ENCODE measurements at places on chromosomes 6 and 20.

DNA sequence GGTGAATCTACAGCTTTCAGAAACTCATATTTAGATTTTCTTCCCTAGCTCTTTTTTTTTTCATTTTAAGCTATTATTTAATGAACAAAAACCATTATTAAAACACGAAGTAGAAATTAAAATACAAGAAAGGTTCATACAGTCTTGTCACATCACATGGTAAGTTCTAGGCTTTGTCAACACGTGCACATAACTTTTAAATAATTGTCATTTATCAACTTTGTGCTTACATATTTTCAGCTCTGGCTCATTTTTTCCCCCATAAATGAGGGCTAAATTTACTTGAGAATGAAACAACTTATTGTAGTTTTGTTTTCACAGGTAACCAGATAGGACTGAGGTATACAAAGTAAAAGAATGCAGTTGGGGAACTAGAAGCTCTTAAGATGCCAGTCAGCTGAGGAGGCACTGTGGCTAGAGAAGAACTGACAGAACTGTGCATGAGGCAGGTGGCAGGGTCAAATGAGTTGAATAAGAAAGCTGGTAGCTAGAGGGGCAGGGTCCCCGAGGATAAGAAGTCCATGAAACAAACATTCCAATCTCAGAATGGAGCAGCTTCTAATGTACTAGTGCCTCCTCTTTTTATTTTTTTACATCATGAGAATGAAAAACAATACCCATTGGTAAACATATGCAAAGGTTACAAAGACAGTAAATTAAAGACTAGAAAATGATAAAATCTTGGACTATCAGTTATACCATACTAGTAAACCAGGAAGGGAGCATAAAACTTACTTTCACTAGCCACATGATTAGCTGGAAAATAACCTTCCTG lies 141.5 kb downstream of the MYB start:
- no peak for DNase-seq

DNA sequence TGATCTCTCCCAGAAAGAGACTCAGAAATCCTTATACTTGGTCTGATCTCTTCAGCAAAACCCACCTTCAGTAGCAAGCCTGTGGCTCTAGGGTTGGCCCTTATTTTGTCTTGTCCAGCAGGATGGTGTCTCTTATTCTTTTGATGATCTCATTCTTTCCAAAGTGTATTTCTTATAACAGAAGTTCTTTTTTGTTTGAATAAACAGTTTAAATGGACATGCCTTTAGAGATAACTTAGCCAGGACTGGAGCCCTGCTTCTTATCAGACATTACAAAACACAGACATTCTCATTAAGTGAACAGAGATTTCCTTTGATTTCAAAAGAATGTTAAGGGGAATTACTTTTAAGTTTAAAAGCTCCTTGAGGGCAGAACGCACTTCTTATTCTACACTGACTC lies 31.7 kb downstream of the KCNS1 start:
- DNase-seq = no peak

GRCh38 chr6:62367601-62368000 lies 81.6 kb upstream of the KHDRBS2 start:
- DNase-seq = no peak

- DNase-seq = peak; percentile 56
These were observed 512 bp downstream of the TAP1 start for GRCh38 chr6:32852844-32853540.

DNA sequence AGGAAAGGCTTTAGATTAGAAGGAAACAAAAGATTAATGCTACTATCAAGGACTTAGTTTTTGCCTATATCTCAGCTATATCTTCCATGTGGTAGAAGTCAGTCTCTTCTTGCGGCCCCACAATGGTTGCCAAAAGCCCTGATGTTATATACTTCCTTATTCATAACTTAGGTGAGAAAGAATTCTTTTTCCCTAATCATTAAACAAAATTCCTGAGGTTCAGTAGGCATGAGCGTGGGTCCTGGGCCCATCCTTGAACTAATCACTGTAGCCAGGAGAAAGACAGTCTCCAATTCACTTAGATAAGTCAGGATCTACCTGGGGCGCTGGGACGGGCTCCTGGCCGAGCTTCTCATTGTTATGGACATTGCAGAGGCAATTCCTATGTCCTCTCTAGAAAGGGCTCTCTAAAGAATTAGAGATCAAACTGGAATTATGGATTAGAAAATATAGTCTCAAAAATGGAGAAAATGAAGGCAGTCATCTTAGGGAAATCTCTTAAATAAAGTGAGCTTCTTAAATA lies 134.3 kb downstream of the KIF6 start:
- no peak for DNase-seq

DNA sequence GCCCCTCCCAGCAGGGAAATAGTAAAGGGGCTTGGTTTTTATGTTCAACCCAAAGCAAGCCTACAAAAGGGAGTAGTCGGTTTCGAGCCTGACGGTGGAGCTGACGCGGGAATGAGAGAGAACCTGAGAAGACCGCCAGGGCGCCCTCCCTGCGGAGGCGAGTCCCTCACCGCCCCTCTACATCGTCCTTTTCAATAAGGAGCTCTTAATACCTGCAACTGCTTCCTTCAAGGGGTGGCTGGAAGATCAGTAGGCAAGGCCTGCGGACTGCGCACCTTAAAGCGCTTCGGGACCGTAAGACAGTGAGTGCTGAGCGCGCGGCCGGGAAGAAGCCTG lies 709 bp upstream of the ZNF76 start:
- DNase-seq = no peak

- no peak for DNase-seq
These were observed 16.1 kb upstream of the LAMP5 start for GRCh38 chr20:9498322-9498721.

GRCh38 chr6:17851720-17852161 lies 135.7 kb downstream of the KIF13A start:
- no peak for DNase-seq

GRCh38 chr20:42190084-42190483 lies 571.9 kb upstream of the CHD6 start:
- no peak for DNase-seq

DNA sequence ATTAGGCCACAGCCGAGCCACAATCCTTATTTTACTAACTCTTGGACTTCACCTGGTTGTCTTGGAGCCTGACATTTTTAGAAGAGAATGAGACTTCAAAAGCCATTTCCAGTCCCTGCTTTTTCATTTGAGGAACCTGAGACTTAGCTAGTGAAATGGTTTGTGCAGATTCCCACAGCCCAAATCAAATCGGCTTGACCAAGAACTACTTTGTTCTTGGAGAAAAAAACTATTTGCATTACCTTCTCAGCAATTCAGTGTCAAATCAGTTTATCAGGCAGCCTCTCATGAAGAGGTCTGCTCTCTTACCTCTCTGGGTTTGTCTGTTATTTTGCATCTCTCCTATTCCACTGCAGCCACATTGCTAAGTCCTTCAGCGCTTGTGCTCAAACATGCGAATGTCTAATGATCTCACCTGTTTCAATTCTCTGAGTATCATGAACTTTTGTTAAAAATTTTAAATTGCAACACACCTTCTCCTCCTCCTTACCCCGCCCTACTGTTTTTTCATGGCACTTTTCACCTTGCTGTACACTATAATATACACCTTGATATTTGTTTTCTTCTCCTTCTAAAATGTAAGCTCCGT lies 573 bp upstream of the IFNGR1 start:
- DNase-seq = no peak

DNA sequence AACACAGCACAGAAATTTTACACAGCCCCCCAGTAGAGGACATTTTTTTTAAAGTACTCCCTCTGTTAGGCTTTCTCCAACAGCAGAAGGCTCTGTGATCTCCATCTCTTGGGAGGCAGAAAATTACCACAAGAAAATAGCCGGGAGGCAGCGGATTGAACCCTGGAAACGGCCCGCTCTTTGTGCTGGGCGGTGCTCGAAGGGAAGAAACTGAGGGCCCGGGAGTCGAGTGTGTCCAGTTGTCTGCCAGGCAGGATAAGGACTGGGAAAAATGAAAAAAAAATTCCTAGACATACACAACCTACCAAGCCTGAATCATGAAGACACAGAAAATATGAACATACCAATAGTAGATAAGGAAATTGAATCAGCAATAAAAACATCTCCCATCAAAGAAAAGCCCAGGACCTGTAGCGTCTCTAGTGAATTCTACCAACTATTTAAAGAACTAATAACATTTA lies 31.5 kb downstream of the POM121L2 start:
- no peak for DNase-seq

GRCh38 chr20:48403167-48403761 lies 424.5 kb downstream of the PREX1 start:
- no peak for DNase-seq

- no peak for DNase-seq
These were observed 904 bp downstream of the B3GALT4 start for GRCh38 chr6:33277663-33278391.

DNA sequence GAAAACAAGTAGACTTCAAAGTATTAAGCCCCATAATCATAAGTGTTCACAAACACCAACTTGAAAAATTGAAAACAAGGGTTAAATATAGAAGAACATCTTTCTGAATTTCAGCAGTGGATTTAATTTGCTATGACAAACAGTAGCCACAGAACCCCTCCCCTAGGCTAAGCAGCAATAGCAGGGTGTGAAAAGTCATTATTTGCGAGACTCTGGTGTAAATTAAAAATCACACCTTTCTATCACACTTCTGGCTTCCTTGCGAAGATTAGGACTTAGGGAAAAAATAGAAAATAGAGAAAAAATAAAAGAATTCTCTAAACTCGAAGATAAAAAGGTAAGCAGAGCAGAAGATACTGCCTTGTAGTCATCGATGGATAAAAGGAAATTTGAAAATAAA lies 6.1 kb downstream of the SAMD3 start:
- no peak for DNase-seq

GRCh38 chr6:45743028-45743615 lies 272.5 kb downstream of the CLIC5 start:
- no peak for DNase-seq

GRCh38 chr6:57158658-57159057 lies 13.5 kb upstream of the BAG2 start:
- DNase-seq = no peak

DNA sequence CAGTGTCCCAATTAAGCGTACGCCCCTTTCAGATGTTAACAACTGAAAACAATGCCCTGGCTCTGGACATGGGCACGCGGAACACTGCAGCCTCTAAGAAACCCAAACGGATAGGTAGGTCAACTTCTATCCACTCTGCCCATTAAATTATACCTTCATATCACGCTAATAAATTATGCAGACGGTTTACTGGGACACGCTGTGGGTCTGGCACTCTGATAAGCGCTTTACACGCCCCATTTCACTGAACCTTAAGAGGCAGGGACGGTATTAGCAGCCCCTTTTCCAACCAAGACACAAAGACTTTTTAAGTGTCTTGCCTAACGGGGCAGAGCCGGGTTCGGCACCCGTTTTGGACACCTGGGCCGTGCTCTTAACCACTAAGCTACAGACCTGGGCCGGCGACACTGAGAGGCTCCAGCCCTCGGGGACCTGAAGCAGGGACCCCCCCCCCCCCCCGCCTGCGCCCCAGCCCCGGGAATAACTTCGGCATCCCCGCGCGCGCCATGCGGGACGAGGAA lies 744 bp downstream of the STAU1 start:
- peak; percentile 41 for DNase-seq

- no peak for DNase-seq
These were observed 57.4 kb upstream of the CCDC167 start for GRCh38 chr6:37556881-37557644.

- DNase-seq = no peak
These were observed 139.8 kb upstream of the BACH2 start for GRCh38 chr6:90436403-90436802.

GRCh38 chr20:21613512-21613911 lies 92.0 kb upstream of the PAX1 start:
- no peak for DNase-seq

GRCh38 chr20:3864518-3864917 lies 17.9 kb downstream of the MAVS start:
- no peak for DNase-seq

- DNase-seq = no peak
These were observed 65.2 kb downstream of the PRL start for GRCh38 chr6:22231616-22232015.

Measured in ovary (tissue), 10 donors.